CD4-positive, alpha-beta memory T cell (primary cell): ENCODE measurements at places on chromosomes 7 and 10.

- no peak for DNase-seq
Measured at GRCh38 chr10:95474228-95475002, 86.8 kb downstream of the SORBS1 start.

GRCh38 chr7:150570556-150571465 lies 3.6 kb downstream of the GIMAP4 start:
- no peak for DNase-seq

DNA sequence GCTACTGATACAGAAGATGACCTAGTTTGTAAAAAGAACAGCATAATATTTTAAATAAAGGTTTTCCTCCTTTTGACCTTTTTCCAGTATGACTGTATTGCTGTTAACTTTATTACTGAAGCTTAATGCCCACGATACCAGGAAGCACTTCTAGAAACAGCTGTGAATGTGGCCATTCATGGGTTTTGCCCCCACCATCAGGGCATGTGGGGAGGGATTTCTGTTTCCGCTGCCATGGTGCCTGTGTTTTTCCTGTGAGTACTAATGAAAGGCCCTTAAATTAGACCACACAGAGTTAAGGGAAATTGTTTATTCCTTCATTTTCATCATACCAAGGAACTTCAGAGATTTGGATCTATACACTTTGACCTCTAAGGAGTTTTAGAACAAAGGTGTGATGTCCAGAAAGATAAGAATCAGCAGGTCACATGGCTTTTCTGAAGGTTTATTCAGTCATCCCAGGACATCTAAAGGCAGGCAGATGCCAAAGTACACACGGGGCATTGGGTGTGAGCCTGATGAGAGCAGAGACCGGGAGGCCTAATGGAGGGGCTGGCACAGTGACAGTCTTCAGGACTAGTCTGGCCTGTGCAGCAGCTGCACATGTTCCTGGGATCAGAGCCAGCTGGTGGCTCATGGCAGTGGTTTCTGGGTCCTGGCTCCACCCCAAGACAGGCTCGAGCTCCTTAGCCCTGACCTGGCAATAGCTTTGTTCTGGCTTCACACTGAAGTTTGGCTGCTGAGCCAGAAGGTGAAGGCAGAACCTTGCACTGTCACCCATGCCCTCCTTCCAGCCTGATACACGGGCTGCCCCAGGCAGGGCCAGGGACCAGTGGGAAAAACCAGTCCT lies 190.9 kb downstream of the REEP3 start:
- DNase-seq = no peak

DNA sequence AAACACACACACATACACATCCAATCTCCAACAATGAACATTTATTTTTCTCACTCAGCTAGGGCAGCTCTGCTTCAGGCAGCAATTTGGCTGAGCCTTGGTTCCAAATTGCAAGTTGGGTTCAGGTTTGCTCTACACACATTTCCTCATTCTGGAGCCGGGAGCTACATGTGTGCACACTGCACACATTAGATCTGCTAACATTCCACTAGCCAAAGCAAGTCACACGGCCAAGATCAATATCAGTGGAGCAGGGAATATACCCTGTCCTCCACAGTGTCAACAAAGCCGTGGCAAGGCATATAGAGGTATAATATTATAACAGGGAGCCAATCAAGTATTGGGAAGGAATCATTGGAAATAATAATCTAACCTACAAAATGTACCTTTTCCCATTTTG lies 57.5 kb upstream of the PPP1R3C start:
- DNase-seq = no peak

DNA sequence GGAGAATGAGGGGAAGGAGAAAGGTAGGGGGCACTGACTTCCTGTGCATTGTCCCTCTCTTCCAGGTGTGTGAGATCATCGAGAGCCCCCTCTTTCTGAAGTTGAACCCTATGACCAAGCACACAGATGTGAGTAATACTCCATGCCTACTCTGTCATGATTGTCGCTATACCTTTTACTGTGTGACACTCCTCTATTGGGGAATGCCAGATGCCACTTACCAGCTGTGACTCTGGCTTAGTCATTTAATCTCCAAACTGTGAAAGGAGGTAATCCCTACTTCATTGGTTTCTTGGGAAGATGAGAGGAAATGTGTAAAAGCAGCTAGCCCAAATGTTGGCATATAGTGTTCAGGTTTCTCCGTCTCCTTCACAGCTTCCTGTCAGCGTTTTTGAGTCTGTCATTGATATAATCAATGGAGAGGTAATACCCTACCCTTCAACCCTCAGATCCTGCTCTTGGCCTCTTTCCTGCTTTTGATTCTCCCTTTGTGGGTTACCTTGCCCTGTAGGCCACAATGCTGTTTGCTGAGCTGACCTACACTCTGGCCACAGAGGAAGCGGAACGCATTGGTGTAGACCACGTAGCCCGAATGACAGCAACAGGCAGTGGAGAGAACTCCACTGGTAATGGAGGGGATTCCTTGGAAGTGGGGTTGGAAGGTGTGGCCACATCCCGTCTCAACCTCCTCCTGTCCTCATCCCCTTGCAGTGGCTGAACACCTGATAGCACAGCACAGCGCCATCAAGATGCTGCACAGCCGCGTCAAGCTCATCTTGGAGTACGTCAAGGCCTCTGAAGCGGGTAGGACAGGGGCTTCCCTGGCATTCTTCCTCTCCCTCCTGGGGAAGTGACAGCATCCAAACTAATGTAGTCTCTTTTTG lies 2.0 kb downstream of the COPS6 start:
- DNase-seq = peak; percentile 33

DNA sequence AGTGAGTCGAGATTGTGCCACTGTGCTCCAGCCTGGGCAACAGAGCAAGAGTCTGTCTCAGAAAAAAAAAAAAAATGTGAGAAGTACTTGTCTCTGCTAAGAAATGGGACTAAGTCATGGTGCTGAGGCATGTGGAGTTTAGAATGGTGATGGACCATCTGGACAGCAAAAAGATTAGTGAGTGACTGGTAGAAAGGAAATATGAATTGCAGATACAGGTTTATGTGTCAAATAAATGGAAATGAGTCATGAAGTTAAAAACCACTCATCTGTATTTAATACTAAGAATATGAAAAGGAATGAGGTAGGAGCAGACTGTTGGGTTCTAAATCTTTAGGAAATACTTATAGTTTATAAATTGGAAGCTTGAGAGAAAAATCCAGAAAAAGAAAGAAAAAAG lies 625.7 kb upstream of the ANKRD30A start:
- no peak for DNase-seq

DNA sequence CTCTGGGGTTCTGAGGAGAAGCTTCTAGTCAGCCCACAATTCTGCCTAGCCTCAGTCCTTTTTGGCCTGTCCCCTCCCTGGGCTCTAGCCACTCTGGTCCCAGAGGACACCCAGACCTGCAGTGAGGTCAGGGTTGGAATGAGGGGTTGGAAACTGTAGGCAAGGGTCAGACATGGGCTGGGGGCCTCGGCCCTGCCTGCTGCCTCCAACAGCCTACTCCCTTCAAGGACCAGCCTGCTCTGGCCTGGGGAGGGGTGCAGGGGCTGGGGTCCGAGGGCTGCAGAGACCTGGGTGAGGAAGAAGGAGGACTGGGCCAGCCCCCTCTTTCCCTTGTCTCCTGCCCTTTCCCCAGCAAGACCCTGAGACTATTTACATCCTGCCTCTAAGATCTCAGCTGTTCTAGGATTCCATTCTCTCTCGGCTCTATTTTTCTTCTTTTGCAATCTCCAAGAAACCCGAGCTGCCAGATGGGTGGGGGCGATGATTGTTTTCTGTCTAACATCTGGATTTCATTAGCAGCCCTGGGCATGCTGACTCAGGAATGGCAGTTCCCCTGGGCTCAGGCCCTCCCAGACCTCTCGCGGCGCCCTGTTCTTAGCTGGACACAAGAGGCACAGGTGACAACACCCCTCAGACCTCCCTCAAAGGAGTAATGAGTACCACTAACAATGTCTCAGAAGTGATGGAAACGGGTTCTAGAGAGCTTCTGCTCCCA lies 23.1 kb downstream of the ZCCHC24 start:
- DNase-seq = no peak

DNA sequence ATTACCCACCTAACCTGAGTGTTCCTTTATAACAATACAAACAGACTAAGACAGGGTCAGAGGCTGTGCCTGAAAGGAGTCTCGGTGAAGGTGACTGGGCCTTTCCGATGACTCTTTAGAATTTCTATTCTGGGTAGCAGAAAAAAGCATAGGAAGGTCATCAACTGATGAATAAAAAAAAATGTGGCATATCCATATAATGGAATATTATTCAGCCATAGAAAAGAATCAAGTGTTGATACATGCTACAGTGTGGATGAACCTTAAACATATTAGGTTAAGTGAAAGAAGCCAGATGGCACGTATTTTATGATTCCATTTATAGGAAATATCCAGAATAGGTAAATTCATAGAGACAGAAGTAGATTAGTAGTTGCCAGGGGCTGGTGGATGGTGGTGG lies 83.4 kb downstream of the LRMDA start:
- no peak for DNase-seq

DNA sequence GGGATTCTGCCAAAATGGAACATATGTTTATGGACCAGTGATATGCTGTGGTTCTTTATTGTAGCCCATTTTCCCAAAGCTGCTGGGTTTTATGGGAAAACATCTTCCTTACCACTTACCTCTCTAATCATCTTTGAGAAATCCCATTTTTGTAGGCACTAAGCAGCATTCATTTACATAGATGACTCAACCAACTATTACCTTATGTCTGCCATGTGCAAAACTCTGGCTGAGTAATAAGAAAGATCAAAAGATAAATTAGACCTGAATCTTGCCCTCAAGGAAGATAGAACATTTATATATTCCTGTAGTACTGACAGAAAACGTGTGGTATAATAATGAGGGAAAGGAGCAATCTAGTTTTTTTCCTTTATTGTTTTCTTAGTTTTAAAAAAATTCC lies 24.3 kb downstream of the CBLL1 start:
- DNase-seq = no peak

DNA sequence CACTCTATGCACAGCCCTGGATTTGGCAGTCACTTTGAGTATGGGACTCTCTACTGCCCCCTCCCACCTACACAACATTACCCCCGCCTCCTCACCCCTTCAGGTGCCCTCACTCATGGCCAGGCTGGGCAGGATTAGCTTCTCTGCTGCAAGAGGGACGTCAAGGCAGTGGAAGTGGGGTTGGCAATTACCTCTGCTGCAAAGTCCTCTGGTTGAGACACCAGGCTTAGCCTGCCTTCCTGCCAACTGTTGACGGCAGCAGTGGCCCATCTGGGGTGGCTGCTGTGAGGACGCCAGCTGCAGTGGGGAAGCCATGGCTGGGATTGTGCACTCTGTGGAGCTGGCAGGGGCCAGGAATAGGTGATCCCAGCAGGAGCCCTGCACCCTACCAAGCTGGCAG lies 26.7 kb downstream of the SVIL start:
- no peak for DNase-seq

DNA sequence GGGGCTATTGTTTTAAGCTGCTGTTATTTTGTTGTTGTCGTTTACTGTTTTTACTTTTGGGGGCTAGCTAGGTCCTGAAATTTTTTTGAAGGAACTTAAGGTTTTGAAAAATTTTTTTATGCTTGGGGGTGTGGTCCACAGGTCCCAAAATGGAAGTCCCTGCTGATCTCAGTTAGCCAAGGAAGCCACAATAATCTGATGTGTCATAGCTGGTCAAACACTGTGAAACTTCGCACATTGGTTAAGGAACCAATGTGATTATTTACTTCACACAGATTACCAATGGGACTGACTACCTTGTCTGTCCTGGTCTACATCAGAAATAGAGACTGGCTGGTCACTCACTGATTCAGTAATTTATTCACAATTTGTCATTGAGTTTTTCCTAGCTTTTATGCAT lies 29.5 kb upstream of the HYCC1 start:
- DNase-seq = no peak

DNA sequence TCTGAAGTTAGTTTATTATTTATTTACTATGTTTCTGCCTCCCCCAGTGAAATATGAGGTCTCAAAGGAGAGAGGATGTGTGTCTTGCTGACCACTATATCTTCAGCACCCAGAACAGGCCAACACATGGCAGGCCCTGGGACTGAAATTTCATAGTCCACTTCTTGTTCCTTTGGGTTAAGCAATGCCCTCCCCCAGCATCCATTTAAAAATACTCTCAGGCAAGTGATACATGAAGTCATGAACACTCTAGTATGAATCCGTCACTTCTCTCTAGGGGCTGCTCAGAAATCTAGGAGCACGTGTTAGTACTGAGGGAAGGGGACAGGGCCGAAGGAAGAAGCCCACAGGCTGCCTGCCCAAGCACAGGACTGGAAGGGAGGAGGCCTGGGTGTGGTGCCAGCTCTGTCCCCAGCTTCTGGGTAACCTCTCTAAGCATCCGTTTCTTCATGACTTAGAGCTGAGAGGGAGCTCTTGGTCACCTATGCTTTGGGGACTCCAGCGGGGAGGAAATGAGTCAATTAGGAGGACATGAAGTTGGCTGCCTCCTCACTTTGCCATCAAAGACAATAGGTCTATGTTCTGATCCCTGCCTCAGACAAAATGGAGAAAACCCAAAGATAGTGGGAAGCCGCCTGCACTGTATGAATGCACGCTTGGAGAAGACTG lies 119.2 kb downstream of the KCNMA1 start:
- no peak for DNase-seq

DNA sequence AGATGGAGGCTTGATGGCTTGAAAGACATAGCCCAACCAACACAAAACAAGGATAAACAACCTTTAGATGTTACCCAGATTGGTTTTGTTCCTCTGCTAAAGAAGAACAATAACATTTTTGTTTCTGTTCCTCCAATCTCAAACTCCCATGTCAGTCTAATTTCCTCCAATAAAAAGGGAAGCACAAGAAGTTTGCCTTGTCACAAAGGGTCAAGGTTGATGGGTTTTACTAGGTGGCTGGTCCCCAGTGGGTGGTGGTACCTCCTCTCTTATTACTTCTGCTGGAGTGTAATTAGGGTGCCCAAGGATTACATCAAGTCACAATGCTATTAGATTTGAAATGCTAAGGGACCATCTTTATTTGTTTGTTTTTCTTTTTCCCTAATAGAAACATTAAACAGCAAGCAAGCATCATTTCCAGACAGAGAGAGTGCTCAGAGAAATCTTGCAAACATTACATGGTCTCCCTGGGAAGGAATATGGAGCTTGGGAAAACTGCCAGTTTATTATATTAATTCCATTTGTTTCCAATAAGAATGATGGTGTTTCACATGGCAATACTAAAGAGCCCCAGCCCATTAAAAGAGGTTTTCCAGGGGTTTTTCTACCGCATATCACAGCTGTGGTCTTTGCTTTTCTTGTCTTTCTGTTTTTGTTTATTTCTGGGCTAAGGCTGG lies 78.3 kb upstream of the AOAH start:
- DNase-seq = no peak

DNA sequence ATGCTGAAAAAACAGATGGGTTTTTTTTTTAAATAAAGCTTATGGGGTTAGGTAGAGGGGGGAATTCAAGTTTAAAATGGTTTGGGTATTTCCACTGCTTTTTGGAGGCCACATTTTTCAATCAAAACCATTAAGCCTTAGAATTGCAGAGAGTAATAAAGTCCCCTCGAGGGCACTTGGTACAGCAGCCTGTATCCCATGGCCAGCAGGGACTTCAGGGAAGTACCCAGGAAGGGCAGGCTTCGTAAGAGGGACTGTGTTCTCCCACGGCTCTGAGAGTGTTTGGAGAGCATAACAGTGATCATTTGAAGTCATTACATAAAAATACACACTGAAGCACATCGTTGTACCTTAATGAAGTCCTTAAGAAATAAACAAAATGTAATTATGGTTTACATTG lies 432.7 kb downstream of the DPP6 start:
- DNase-seq = no peak

- no peak for DNase-seq
Measured at GRCh38 chr7:91424371-91424770, 160.1 kb downstream of the FZD1 start.

GRCh38 chr7:2139004-2139699 lies 93.6 kb downstream of the MAD1L1 start:
- DNase-seq = no peak
